ENCODE measurements at places on chromosomes 5 and 9.

DNA sequence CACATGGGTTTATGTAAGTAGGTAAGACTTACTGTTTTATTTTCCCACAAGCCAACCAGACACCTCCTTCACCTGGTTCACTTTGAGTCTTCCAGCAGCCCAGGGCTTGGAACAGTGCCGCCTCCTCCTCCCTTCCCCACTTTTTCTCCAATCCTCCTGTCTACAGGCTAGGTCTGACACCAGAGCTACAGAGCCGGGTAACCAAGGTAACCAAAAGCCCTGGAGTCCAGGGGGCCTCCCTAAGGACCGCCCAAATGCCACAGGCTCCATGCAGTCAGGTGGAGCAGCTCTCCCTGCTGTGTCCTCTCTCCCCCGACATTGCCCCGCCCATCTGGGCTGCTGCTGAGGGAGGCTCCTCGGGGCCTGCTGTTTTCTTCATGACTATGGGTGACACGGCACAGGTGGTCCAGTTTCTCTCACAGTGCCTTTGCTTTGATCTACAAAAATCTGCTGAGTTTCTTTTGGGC, 138.0 kb upstream of the EFNA5 start:
- no peak for DNase-seq

DNA sequence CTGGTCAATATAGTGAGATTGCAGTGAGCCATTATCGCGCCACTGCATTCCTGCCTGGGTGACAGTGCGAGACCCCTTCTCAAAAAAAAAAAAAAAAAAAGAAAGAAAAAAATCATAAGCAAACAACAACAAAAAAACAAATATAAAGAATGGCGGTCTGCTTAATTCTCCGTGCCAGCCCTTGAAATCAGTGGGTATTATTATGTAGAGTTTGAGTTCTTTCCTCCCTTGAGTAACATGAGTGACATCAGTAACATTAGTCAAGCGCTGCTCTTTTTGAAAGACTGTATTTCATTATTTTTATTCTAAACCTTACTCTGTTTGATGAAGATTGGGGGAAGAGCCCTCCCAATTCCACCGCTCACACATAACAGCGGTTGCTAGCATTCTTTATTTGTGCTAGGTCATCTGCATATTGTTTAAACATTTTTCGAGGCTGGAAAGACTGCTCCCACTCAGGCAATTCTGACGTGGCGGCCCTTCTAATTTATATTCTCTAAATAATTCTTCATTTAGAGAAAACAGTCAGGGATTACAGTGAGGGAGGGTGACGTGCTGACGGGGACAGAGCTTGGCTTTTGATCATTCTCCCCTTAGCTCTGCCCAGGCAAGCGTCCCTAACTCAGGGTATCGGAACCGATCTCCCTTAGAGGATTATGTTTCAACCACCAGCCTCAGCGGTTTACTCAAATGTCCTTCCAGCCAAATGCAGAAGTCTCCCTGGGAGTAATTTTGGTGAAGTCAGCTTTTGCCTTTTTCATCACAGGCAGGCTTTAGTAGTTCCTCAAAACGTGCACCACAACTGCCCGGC, 860 bp upstream of the MARCHF6 start:
- peak; percentile 81 for DNase-seq

- no peak for DNase-seq
These were observed 409.4 kb upstream of the CTNND2 start for GRCh38 chr5:12313602-12314001.

- no peak for DNase-seq
These were observed 30.4 kb upstream of the IER5L start for GRCh38 chr9:129208207-129209032.

DNA sequence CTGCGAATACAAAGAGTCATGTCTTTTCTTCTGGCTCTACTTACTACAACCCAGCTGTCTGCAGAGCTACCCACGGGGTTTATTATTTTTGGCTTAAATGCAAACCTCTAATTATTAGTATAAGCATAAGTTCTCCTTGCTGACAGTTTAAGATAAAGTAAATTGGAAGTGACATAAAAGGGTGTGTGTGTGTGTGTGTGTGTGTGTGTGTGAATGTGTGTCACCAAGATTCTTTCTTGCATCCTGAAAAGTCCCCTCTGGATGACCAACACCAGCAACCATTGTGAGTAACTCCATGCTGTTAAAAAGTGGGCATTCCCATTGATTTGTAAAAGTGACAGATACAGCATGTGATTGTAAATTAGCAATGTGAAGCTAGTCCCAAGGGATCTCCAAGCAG, 803.8 kb upstream of the ZNF608 start:
- no peak for DNase-seq

GRCh38 chr5:68465133-68465532, 249.6 kb downstream of the PIK3R1 start:
- DNase-seq, result no peak

DNA sequence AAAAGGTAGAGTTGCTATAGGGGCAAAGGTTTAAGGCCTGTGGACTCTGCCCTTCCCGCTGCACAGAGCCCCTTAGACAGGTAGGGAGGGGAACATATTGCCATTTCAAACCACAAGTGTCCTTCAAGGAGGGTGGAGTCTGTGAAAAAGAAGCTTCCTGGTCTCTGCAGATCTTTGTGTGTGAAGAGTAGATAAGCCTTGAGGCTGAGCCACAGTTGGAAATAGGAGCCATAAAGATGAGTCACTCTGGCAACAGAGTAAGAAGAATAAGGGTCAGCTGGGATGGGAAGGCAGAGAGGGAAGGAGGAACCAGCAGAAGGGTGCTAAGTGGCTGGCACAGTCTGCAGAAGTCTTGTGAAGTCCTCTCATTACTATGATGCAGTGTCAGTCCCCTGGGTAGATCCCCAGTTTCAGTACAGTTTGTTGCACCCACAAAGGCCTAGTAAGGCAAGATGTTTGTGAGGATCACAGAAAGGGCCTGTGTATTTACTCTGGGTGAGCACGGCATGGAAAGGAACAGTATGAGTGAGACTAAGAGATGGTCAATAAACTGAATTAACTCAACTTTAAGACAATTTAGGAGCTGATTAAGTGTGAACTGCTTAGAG, 18.1 kb downstream of the GRXCR2 start:
- DNase-seq, result no peak

- no peak for DNase-seq
These were observed 7.1 kb upstream of the EGFL7 start for GRCh38 chr9:136655536-136656182.

DNA sequence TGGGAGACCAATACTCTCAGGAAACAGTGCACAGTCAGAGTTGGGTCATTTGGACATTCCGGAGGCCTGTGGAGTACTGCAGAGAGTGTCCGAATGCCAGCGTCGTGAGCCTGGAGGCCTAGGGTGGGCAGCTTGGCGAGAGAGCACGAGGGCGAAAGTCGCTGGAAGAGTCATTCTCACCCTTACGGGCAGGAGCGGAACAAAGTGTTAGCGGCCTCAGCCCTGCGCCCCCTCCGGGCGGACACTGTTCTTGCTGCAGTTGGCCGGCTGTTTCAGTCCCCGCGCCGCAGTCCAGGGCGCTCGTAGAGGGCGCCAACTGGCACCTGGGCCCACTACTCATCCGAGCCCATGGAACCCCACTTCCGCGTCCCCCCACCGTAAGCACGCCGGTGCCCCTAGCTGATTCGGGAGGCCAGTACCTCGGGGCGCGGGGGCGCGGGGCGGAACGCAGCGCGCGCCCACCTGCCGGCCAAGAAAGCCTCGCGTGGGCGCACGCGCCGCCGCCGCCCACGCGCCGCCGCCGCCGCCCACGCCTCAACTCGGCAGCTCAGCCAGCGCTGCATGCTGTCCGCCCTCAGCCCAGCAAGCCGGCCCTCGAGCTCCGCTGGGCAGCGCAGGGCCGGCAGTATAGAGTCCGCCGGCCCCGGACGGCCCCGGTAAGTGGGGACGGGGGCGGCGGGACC, 99.7 kb upstream of the CCL21 start:
- peak; percentile 1 for DNase-seq

- DNase-seq, result no peak
These were observed 219.1 kb downstream of the C9orf50 start for GRCh38 chr9:129401623-129402370.

DNA sequence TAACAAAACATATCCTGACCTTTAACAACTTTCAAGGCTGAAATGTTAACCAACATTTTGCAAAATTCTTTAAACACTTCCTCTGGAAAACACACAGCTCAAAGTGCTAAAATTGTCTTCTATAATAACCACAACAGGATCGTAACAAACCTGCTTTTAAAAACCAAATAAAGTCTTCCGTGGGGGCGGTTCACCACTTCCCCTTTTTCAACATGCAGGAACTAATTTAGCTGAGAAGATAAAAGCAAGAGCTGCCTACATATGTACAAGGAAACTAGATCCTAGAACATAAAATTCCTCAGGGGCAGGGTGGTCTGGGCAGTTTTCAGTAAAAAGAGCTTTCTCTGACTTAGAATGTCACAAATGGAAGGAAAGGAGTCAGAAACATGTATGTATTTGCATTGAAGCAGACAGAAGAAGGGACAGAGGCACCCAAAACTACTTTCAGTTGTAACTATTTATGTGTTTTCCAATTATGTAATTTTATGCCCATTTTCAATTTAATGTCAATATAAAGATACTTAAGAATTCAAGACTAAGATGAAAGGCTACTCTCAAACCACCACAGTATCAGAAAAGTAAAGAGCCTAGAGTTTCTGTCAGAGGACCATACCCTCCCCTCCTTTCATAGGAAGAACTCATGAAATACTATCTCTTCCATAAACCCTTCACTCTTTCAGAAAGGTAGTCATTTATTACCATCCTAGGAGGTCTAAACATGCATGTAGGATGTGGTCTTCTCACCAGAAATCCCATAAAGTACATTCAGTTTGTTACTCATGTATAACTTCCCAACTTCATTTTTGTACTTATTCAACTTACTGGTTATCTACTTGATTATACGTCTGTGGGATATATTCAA, 185.9 kb upstream of the RASA1 start:
- no peak for DNase-seq

GRCh38 chr5:68214482-68215207, 911 bp upstream of the PIK3R1 start:
- DNase-seq, result no peak

GRCh38 chr5:112983363-112983762, 6.8 kb downstream of the DCP2 start:
- DNase-seq, result no peak

GRCh38 chr5:33769196-33769595, 122.6 kb downstream of the ADAMTS12 start:
- DNase-seq, result no peak

DNA sequence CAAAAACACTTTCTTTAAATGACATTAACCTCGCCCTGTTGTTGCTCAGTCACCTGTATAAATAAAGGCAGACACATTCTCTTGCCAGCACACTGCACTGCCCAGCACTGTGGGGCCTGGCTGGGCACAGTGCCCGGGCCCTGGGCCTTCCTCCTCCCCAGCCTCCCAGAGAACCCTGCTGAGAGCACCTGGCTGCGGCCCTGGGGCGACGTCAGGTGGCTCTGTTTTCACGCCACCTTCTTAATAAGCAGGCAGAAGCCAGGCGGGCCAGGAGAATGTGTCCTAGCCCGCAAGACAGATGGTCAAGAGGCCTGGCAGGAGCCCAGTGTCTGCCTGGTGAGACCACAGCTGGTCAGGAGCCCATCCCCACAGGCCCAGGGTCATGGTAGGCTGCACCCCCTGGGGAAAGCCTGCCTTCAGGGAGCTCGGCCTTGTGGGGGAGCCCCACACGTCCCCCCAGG, 8.2 kb upstream of the AGPAT2 start:
- no peak for DNase-seq

GRCh38 chr9:99398241-99398640, 176.2 kb downstream of the SEC61B start:
- DNase-seq, result no peak
